ENCODE measurements at places on chromosomes 2 and 18.
A peak's percentile ranks its signal among the peaks of the same experiment; 100 is the strongest.

DNA sequence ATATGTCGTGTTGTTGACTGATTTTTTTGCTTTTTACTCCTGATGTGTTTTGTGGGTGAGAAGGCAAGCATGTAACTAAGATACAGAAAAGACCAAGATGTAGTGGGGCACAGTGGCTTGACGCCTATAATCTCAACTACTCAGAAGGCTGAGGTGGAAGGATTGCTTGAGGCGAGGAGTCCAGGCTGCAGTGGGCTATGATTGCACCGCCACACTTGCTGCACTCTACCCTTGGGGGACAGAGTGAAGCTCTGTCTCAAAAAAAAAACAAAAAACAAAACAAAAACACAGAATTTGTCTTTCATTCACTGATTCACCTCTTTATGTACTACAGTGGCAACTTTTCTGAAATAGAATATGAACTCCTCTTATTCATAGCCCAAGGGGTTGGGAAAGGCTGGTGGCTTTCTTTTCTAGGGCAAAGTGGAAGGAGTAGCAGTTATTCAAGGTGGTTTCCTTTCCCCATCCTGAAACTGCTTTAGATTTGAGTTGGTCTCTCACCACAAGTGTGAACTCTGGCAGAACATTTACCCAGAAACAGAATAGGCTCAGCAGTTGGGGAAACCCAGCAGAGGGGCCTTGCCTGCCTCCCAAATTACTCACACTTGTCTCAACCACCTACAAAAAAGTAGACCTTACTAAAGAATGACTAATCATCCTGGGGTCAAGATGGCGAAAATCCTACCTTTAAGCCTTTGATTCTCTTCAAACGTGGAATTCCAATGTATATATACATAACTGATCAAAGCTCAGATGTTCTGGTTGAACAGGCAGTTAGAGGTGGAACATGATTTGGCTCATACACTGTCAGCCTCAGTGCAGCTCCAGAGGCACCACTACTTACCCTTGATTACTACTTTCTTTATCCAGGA lies 6.5 kb downstream of the TANK start:
- peak; percentile 60 for DNase-seq

DNA sequence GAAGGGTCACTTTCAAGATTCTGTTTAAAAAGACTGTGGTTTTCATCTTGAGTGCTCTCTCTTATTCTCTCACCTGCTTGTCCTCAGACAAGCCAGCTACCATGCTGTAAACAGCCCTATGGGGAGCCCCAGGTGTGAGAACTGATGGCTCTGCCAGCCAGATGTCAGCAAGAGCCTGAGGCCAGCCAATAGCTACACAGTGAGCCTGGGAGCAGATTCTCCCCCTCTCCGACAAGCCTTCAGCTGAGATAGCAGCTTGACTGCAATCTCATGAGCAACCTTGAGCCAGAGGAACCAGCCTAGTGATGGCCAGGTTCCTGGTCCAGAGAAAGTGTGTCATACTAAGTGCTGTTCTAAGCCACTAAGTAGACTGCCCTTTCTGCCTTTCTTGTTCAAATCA lies 272.1 kb downstream of the NAPG start:
- DNase-seq = no peak

- DNase-seq = no peak
Observed at GRCh38 chr2:218328294-218328693, 28.4 kb upstream of the CATIP start.

DNA sequence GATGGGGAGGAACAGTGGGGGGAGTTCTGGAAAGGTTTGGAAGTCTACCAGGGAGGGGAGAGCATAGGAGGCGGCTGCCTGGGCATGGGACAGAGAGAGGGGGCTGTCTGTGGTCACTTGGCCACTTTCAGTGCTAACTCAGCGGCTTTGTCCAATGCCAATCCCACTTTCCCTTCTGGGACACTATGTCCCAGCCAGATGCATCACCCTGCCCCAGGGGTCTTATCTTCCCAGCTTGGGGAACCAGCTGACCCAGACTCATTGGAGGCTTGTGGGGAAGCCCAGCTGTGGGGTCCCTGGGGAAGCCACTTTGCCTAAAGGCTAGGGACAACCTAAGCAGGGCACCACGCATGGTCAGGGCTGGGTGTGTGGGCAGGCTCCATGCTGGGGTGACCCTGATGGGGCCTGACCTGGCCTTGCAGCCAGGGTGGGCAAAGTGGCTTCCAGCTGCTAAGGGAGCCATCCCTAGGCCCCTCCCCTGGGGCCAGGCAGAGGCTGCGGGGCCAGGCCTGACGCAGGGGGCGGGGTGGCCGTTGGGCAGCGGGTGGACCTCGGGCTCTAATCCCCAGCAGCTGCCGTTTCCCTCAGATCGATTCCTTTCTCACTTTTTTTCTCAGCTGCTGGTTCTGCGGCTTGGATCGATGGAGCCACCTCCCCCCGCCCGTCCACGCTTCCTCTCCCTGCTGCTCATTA lies 1.6 kb upstream of the ASIC4 start:
- DNase-seq = no peak

- peak; percentile 50 for DNase-seq
Observed at GRCh38 chr2:84782717-84783442, 98.0 kb downstream of the TRABD2A start.

GRCh38 chr2:33412920-33413319 lies 63.5 kb upstream of the RASGRP3 start:
- no peak for DNase-seq

- DNase-seq = no peak
Observed at GRCh38 chr2:15058015-15058720, 425.7 kb downstream of the LRATD1 start.

DNA sequence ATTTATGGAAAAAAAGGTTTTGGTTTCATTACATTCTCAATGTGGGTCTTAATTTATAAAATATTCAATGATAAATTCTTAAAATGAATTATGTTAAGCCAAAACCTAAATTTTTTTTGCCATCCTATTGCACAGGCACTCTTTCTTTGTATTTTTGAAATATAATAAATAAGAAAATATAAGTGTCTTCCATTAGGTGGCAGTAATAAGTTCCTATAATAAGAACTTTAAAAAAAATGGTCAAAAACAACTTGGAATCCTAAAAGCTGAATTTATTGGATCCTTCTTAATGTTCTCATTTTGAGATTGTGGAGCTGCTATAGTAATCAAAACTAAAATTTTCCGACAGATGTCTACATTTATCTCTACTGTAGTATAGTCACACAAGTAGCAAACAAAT lies 5.7 kb downstream of the CALCRL start:
- no peak for DNase-seq

All from Jurkat, Clone E6-1 (cell line).